ENCODE measurements at places on chromosomes 5 and 9.
A peak's percentile ranks its signal among the peaks of the same experiment; 100 is the strongest.

DNA sequence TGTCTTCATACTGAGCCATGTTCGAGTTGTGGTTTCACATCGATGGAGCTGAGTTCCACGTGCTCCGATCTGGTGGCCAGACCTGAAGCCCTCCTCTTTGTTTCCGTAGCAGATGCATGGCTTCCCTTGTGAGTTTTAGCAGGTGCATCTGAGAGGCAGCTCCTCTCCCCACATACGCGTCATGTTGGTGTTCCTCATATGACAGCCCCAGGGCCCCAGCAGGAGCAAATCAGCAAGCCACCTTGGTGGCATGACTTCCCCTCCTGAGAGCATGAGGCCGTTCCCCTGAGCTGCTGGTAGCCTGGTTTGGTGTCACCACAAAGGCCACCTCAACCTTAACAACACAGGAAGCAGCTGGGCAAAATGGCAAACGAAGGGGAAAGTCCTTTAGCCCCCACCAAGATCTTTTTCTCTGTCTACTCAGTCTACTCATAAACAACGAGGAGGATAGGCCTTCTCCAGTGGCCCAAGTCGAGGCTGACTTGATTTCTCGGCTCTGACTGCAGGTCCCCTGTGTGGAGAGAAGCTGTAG is 5.9 kb downstream of the CYFIP2 start:
- peak; percentile 30 for DNase-seq

DNA sequence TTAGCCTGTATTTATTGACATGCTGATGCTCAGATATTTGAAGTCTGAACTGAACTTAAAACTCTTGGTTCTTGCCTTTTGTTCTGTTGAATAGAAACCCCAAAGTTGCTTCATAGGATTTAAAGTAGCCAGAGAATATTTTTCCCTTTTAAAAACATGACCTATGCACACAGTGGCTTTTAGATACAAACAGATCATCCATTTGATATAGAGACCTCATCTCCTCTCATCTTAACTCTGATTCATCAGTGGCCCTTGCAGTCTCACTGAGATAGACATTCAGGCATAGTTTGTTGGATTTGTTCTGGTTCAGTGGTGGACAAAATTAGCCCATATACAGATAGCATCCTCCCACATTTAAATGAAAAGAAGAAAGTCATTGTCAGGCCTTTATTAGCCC is 43.5 kb upstream of the PJA2 start:
- DNase-seq, result peak; percentile 52

GRCh38 chr5:137708796-137709559 is 26.9 kb downstream of the KLHL3 start:
- no peak for DNase-seq

DNA sequence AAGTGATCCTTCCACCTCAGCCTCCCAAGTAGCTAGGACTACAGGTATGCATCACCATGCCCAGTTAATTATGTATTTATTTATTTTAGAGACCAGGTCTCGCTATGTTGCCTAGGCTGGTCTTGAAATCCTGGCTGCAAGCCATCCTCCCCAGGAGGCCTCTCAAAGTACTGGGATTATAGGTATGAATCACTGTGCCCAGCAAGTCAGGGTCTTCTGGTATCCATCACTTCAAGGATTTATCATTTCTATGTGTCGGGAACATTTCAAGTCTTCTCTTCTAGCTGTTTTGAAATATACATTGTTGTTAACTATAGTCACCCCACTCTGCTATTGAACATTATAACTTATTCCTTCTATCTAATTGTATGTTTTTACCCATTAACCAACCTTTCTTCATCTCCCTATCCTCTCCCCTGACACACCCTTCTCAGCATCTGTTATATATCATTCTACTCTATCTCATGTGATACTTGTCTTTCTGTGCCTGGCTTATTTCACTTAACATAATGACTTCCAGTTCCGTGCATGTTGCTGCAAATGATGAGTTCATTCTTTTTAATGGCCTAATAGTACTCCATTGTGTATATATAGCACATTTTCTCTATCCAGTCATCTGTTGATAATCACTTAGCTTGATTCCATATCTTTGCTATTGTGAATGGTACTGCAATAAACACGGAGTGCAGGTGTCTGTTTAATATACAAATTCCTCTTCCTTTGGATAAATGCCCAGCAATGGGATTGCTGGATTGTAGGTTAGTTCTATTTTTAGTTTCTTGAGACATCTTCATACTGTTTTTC is 26.4 kb downstream of the UTP15 start:
- DNase-seq, result peak; percentile 84

DNA sequence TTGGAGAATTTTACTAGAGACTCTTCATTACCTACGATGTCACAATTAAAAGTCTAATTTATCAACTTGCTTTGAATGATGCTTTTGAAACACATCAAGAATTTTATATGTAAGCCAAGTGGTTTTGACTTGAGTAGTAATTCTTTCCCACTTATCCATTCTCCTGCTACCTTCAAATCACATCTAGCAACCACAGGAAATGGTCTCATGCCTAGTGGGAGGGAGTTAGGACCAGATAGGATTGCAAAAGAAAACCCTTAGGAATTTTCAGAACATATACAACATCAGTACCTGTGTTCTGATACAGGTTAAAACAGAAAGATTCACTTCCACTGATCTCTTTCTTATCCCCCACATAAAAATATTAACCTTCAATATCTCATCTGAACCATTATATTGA is 260.4 kb downstream of the CWC27 start:
- no peak for DNase-seq

- no peak for DNase-seq
These were observed 20.5 kb downstream of the ELOVL7 start for GRCh38 chr5:60823574-60823973.

DNA sequence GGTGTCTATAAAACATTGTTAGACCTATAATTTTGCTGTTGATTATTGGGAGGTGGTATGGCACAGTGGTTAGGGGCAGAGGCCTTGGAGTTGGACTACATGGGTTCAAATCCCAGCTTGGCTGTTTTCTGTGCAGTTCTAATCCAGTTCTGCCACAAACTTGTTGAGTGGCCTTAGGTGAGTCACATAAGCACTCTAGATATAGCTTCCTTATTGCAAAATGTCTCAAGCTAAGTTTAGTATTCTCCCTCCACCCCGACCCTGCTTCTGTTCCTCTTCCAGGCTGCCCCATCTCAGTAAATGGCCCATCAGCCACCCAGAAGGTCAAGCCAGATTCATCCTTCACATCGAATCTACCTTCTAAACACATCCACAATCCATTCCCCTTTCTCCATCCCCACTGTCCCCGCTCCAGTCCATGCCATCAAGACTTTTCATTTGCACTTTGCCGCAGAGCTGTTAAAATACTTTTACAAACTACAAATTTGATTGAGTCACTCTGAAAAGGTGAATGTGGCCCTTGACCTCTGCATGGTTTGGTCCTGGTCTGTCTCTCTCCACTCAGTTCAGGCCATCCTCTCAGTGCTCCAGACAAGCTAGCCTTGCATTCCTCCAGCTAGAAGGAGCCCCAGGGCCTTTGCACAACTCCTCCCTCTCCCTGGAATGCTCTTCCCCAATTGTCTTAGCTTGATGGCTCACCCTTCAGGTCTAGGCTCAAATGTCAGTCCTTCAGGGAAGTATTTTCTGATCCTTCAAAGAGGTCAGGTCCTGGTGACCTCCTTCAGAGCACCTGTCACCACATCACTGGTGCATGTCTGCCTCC is 10.0 kb upstream of the HDHD3 start:
- DNase-seq, result no peak

- DNase-seq, result no peak
These were observed 24.4 kb downstream of the LMNB1 start for GRCh38 chr5:126801174-126801991.

DNA sequence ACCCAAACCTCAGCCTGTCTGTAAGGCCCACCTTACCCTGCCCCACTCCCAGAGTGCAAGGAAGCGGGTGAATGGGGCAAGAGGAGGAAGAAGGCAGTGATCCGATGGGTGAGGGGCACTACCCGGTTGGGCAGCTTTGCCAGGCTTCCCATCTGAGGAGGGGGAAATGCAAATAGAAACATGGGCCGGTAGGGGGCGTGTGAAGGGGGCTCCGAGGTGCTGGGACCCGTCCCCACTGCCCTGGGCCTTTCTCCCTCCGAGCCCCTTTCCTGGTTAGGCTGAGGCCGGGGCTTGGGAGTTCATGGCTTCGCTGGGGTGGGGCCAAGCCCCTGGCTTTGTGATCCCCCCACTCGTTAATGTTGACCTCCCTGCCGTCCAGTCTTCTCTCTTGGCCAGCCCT is 23.6 kb upstream of the MYORG start:
- no peak for DNase-seq

GRCh38 chr5:150353032-150353675 is 4.3 kb upstream of the TCOF1 start:
- DNase-seq, result no peak

- no peak for DNase-seq
These were observed 80.8 kb downstream of the HRH2 start for GRCh38 chr5:175738602-175739133.

DNA sequence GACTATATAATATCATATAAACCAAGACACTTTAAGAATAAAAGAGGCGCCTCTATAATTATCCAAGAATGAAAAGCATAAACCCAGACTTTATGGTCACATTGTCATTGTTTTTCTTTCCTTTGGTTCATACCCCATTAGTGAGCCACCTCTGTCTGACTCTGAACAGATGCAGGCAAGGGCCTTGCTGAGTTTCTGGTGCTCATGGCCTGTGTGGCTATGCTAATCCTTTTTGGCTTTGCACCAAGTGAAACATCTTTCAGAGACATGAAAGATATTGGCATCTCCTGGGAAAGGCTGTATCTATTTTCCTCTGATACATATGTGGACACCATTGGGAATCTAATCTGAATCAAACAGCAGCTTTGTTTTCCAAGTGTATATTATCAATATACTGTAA is 222.5 kb downstream of the CHSY3 start:
- DNase-seq, result no peak

- DNase-seq, result no peak
These were observed 62.4 kb downstream of the ZNF354C start for GRCh38 chr5:179122411-179123108.

DNA sequence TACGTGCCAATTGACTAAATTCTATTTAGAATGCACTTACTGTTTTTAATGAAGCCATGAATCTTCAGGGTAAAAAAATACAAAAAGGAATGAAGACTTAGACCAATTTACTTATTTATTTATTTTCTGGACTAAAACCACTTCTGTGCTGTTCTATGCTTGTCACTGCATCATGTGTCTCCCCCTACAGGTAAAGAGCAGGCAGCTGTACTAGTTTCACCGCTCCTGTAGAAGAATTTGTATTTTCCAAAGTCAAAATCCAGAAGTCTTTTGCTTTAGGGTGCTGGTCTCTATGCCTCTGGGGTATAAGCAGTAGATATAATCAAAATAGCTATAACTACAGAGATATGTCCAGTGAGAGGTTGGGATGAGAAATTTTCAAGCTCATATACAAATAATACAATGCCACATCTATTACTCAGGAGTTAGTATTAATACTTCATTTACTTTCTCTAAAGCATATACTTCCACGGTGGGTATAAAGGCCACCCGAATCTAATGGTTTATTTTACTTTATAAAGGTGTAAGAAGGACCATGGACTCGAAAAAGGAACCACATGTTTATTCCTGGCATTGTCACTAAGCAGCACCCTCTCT is 591.5 kb downstream of the RAB3C start:
- DNase-seq, result peak; percentile 73

DNA sequence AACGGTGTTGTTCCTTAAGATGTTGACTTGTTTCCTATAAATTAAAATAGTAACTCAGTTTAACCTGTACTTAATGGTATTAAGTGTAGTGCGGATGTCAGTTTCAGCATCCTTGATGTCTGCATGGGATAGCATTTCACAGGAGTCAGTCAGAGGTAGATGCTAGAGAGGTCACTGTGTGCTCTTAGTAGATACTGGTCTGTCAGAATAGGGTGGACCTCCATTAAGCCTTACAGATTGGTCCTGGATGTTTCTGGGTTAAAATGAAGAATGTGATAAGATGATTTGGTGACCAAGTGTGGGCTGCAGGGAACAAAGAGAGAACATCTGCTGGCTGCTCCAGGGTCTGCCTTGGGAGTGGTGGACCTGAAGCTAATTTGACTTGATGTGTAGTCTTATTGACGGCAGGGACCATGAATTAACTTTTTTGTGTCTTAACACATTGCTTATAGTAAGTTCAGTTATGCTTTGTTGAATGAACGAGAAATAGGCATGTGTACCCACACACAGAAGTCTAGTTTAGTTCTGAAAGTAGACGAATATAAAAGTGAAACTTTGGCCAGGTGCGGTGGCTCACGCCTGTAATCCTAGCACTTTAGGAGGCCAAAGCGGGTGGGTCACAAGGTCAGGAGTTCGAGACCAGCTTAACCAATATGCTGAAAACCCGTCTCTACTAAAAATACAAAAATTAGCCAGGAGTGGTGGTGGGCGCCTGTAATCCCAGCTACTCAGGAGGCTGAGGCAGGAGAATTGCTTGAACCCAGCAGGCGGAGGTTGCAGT is 12.5 kb downstream of the RAB24 start:
- DNase-seq, result no peak

GRCh38 chr9:86022687-86023266 is 76.6 kb downstream of the GOLM1 start:
- no peak for DNase-seq

GRCh38 chr5:157266286-157267007 is 524 bp downstream of the CYFIP2 start:
- DNase-seq, result peak; percentile 38

DNA sequence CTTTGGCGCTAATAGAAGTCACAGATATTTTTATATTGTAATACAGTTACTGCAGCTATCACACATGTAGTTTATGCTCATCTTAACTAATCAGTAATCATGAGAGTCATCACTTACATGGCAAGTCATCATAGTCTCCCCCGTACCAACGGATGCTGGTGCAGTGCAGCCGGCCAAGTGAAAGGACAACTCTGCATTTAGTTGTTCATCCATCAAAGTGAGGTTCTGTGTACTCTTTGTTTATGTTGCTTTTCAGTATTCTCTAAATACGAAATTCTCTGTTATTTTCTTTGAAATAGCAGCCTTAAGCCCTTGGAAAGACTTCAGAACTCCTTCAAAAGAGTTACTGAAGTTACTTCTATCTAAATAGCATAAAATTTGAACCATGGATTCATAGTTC is 216.7 kb downstream of the CCDC171 start:
- DNase-seq, result no peak

DNA sequence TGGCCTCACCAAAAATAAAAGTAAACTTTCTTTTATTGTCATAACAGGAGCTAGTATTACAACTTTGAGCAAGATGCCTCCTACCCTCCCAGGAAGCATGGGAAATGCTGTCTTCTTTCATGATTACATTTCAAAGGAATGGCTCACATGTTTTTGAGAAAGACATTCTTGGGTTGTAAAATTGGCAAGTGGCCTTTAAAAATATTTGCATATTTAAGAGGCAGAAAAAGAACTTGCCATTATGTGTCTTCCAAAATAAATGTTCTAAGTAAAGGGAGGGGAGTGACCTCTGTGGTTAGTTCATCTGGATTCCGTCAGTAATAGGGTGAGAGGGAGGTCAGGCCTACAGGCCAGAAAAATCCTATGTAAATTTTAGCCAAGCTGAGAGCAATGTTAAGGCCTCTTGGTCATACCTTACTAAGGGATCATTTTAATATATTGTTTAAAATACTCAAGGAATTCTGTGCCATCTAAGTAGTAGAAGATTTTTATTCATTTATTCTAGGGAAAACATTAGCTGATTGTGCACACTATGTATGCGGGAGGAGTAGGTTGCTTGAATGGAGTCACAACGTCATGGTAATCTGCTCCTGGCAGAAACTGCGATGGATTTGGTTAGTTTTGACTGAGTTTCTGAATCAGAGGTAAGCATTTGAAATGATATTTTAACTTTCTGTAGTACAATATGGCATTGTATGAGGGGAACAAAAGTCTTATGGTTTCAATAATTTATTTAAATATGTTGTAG is 1485.7 kb upstream of the CDH9 start:
- DNase-seq, result peak; percentile 83

GRCh38 chr9:117116084-117116483 is 298.8 kb downstream of the ASTN2 start:
- no peak for DNase-seq

All from kidney tubule cell (primary cell).